Diencephalon (tissue), 1 donor: ENCODE measurements at places on chromosomes 6 and 20. TPM values are rescaled to one million over a fixed set of nuclear protein-coding genes. Genes with fewer than 3 reads are reported as not detected.

Gene PBOV1
- total RNA-seq: not detected

Gene CAPN11
- total RNA-seq: not detected

Gene IP6K3
- 0.46 TPM for total RNA-seq

Gene HSPA12B
- 3.2 TPM for total RNA-seq

Gene SLC35A1
- total RNA-seq: 22.6 TPM

Gene RGS17
- 81.2 TPM for total RNA-seq

Gene TBX18
- total RNA-seq: 7.6 TPM

Gene SMLR1
- total RNA-seq: not detected

Gene SSTR4
- 2.1 TPM for total RNA-seq

Gene PDSS2
- 11.5 TPM for total RNA-seq

Gene TTK
- 10.1 TPM for total RNA-seq

Gene MYB
- total RNA-seq: 4.8 TPM

Gene ENPP4
- 41.8 TPM for total RNA-seq

Gene RSPO4
- 0.92 TPM for total RNA-seq

Gene LINC00237
- total RNA-seq: 10.8 TPM

Gene TLDC2
- total RNA-seq: 1.2 TPM

Gene TRDN
- total RNA-seq: 0.92 TPM

Gene LAMA2
- total RNA-seq: 13.1 TPM

Gene TRIM31
- total RNA-seq: not detected

Gene GCLC
- 25.1 TPM for total RNA-seq
